GM03348 (cell line): ENCODE measurements at places on chromosomes 7 and 10.
A peak's percentile ranks its signal among the peaks of the same experiment; 100 is the strongest.

- no peak for DNase-seq
These were observed 20.0 kb downstream of the VSIR start for GRCh38 chr10:71753091-71753959.

- DNase-seq = no peak
These were observed 23.7 kb downstream of the CAV1 start for GRCh38 chr7:116548506-116548905.

DNA sequence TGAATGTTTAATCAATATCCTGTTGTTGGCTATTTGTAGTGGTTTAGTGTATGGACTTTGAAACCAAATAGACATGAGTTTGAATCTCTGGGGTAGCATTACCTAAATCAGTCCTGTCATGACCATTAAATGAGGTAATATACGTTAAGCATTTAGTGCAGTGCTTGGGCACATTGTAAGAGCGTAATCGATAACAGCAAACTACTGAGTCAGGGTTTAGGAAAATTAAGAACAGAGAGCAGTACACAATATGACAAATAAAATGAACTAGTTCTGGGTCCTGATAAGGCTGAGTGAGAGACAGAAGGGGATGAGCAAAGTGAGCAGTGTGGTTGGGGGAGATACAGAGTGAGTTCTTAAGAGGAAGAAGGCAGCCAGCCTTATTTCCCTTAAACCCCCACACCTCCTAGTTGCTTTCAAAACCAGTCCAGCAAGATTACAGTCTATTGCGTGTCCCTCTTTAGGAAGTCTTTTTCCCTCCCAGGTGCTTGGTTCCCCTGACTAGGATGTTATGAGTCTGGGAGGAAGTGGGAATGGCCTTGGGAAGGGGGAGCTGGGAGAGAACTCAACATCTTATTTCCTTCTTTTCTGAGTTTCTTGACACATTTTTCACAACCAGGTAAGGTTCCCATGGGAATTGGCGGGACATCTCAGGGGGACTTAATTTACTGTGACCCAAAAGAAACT lies 171.0 kb downstream of the SND1 start:
- no peak for DNase-seq

GRCh38 chr7:66125052-66125694 lies 10.5 kb downstream of the CRCP start:
- DNase-seq = no peak

GRCh38 chr7:55310287-55311025 lies 54.7 kb upstream of the LANCL2 start:
- DNase-seq = no peak

DNA sequence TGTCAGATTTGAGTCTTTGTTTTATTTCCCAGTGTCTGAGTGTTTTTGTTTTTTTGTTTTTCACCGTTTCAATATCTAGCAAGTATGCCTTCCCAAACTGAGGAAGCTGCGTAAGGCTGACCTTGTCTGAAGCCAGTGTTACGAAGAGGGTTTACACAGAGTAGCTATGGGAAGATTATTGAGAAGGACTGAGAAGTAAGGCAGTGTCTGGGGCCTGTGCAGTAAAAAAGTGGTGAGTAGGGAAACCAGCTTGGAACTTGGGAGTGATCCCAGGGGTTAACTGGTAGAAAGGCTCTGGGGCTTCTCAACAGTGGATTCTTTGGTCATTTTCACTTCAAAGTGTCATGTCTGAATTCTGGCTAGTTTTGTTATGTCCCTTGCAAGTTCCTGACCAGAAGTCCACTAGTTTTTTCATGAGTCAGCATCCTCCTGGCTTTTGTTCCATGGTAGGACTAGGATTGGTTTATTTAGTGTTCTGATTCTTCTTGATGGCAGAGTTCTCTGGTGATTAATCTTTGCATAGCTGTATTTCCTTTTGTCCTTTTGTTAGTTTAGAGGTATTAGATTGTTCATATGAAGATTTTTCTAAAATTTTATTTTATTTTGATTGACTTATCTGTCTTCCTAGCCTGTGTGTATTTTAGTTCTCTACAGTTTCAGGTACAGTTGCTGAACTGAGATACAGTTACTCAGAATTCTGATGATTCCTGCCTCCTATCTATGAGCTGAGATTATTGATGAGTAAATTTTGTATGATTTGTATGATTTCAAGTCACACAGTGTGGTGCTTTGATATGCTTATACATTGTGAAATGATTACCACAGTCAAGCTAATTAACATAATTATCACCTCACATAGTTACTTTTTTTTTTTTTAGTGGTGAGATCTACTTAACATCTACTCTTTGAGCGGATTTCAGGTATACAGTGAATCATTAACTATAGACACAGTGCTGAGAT lies 19.0 kb downstream of the GARS1 start:
- DNase-seq = peak; percentile 26

- DNase-seq = no peak
These were observed 13.3 kb downstream of the PARP12 start for GRCh38 chr7:140049339-140050024.

GRCh38 chr10:124939290-124939689 lies 2.6 kb upstream of the ZRANB1 start:
- DNase-seq = no peak

DNA sequence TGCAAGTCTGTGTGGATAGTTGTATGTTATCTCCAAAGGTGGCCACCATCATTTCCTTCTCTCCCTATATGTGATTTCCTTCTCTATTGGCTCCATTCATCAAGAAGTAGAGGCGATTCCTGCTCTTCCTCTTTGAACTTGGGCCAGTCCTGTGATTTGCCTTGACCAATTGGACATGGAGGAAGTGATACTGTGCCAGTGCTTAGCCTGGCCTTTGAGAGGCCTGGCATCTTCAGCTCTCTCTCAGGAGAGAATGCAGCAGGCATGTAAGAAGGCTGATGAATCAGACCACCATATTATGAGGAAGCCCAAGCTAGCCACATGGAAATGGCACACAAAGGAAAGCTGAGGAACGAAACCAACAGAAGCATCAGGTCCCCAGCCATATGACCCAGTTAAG lies 195.0 kb upstream of the SVIL start:
- DNase-seq = no peak

GRCh38 chr7:37354656-37355131 lies 94.0 kb downstream of the ELMO1 start:
- no peak for DNase-seq

GRCh38 chr10:11901833-11902475 lies 78.8 kb downstream of the PROSER2 start:
- no peak for DNase-seq

GRCh38 chr7:36304099-36304425 lies 85.6 kb upstream of the ANLN start:
- DNase-seq = no peak

DNA sequence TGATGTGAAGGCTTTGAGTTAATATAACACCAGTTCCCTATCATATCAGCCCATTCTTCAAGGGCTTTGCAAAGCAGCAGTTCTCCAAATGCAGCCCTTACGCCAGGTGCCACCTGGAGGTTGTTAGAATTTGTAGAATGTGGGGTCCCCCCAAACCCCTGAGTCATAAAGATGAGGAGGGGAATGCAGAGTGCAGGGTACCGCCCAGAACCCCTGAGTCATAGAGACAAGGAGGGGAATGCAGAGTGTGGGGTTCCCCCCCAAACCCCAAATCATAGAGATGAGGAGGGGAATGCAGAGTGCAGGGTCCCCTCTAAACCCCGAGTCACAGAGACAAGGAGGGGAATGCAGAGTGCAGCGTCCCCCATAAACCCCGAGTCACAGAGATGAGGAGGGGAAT lies 605.8 kb downstream of the PTPRN2 start:
- no peak for DNase-seq

- no peak for DNase-seq
These were observed 315.0 kb downstream of the CRPPA start for GRCh38 chr7:16106300-16106699.

DNA sequence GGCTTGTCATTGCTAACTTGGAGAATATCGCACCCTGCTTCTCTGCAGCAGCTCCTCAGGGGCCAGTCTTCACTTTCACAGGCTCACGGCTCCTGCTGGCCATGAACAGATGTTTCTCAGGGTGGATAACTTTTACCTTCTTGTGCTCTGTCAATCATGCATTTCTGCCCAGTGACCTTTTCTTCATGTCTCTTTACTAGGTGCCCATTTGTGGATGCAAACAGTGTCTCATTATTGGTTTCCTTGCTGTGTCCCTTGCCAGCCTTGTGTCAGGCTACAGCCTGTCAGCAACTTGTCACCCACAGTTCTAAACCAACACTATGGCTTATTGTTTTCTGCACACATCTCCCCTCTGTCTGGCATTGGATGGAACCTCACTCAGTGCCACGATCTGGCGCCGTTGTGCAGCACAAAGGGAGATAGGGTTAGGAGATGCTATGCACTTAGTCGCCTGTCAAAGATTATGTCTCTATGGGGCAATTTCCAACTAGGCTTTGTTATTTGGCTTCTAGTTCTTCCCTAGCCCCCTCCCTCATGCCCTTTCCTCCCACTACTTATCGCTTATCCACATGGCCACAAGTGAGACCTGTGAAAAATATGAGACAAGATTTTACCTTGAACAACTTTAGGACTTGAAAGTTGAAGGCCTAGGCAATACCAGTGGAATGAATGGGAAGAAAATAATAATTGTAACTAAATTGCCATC lies 45.7 kb upstream of the NXPH1 start:
- no peak for DNase-seq

- DNase-seq = no peak
These were observed 33.8 kb downstream of the CHST15 start for GRCh38 chr10:124059551-124059950.

- no peak for DNase-seq
These were observed 720.2 kb downstream of the AUTS2 start for GRCh38 chr7:70318511-70318910.

DNA sequence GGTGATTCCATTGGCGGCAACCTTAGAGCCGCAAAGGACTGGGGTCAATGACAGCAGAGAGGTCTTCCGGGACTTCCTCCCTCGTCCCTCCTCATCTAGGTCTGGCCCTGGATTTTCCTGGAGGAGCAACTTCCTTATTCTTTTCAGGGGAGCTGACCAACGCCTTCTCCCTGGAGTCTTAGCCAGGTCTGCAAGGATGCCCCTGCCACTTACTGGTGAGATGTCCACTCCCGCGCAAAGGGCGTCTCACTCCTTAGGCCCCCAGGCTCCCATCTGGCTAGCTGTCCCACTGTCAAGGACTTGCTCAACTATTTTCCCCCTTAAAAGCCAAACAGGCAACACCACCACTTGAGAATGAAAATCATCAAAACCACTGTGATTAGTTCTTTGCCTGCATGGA lies 42.0 kb upstream of the NMT2 start:
- DNase-seq = no peak

DNA sequence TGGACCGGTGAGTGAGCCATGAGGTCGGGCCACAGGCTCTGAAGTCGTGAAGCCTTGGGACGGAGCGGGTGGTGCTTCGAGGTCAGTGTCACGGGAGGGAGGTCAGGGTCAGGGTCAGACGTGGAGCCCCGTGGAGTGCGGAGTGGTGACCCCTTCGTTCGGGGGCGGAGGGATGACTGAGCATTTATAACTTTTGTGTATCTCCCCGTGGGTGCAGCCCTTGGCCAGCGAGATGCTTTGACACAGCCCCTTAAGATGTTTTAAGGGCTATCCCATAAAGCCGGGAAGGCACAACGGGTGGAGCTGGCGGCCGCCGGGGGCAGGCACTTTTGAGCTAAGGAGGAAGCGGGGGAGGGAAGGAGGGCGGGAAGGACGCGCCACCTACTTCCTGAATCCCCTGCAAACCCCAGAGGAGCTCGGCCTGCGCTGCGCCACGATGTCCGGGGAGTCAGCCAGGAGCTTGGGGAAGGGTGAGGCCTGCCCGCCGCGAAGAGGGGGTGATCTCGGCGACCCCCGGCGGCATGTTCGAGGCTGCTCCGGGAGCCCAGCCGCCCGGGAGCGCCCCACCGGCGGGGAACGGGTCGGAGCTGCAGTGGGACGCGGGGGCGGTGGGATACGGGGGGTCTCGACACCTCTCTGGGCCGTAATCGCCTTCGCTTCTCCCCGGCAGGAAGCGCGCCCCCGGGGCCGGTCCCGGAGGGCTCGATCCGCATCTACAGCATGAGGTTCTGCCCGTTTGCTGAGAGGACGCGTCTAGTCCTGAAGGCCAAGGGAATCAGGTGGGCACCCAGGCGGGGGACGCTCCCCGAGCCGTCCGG lies at the start of gene GSTO1:
GSTO1 (plus strand) TSS at position 400 of the 818 bp plus-strand sequence; CDS start at position 437, 37 bp downstream.
- DNase-seq = peak; percentile 91
